ENCODE measurements at places on chromosomes 7 and 10. TPM values are rescaled to one million over a fixed set of nuclear protein-coding genes. Genes with fewer than 3 reads are reported as not detected.

IFIT1B gene
- total RNA-seq: not detected

COL1A2 gene
- total RNA-seq: 3.1 TPM

KCNIP2 gene
- not detected for total RNA-seq

ITIH5 gene
- total RNA-seq: 0.21 TPM

STAG3 gene
- 1.3 TPM for total RNA-seq

HILPDA gene
- 44.1 TPM for total RNA-seq

CDH23 gene
- not detected for total RNA-seq

DDC gene
- total RNA-seq: not detected

ACBD7 gene
- 0.48 TPM for total RNA-seq

PHYH gene
- total RNA-seq: 12.4 TPM

SPDYE16 gene
- not detected for total RNA-seq

Measured in tracheal epithelial cell (primary cell).